ENCODE measurements at places on chromosomes 11 and 22.

- DNase-seq: peak; percentile 26
These were observed 100.0 kb upstream of the GRAMD1B start for GRCh38 chr11:123330071-123330470.

DNA sequence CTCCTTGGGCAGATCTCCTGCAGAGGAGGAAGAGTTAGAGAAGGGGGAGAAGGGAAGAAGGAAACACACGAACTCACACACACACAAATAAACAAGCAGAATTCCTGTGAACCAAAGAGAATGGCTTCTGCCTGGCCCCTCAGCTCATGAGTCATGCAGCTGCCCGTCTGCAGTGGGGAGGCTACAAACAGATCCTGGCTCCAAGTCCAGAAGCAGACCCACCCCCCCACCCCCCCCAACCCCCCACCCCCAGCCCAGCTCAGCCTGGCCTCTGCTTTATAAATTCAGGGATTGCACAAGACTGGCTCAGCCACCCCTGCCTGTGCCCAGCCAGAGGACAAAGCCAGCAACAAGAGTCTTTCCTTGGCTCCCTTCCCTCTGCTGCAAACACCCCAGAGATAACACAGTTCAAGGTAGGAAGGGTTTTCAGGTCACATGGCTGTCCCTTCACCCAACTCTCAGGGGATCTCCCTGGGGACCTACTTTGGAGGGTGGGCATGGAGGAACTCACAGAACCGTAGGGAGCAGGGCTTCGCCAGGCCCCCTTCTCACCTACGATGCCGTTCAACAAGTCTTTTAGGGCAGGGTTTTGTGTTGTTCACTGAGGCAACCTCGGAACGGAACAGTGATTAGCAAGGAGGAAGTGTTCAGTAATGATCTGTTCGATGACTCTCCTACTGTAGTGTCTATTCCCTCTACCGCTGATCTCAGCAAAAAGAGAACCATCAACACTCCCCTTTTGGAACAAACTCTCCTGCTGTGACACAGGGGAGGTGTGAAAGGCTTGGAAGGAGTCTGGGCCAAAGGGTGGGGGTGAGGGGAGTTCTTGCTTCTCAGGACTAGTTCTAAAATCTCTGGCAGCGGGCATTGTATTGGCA lies 35.5 kb downstream of the RPL27A start:
- DNase-seq: peak; percentile 78

DNA sequence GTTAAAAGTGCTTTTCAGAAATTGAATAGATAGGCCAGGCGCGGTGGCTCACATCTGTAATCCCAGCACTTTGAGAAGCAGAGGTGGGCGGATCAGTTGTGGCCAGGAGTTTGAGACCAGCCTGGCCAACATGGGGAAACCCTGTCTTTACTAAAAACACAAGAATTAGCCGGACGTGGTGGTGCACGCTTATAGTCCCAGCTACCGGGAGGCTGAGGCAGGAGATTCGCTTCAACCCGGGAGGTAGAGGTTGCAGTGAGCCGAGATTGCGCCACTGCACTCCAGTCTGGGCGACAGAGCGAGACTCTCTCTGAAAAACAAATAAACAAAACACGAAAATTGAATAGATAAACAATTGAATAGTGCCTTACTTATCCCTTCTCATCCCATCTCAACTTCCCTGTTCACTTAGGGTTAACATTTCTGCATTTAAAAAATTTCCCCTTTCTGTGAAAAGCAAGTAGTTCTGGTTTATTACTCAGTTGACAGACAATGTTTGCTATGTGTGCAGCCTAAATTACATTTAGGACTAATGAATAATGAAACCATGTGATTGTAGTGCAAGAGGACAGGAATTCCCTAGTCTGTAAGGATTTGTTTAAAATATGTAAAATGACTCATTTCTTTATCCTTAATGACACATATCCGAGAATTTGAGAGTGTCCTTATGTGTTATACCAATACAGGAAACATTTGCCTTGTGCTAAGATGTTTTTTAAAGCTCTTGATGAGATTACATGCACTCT lies 6.0 kb downstream of the RNF169 start:
- DNase-seq: peak; percentile 63

DNA sequence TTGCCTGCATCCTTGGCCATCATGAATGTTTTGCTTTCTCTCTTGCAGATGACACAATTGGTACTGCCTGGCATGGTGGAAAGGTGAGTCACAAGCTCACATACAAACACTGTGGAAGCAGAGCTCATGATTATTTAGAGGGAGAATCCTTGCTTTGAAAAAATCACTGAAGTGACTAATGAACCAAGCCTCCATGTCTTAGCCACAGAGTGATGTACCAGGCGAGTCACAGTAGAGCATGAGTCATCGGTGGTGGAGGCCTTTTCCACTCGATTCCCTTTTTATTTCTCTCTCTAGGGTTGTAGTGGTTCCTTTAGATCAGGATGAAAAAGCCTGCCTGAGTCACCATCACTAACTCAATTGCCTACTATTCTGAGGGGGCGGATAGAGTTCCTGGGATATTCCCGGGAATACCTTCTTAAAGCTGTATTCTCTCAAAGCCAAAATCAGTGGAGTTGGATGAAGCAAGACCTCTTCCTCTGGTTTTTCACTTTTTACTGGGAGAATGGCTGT lies 49.6 kb upstream of the ALKBH3 start:
- peak; percentile 97 for DNase-seq

DNA sequence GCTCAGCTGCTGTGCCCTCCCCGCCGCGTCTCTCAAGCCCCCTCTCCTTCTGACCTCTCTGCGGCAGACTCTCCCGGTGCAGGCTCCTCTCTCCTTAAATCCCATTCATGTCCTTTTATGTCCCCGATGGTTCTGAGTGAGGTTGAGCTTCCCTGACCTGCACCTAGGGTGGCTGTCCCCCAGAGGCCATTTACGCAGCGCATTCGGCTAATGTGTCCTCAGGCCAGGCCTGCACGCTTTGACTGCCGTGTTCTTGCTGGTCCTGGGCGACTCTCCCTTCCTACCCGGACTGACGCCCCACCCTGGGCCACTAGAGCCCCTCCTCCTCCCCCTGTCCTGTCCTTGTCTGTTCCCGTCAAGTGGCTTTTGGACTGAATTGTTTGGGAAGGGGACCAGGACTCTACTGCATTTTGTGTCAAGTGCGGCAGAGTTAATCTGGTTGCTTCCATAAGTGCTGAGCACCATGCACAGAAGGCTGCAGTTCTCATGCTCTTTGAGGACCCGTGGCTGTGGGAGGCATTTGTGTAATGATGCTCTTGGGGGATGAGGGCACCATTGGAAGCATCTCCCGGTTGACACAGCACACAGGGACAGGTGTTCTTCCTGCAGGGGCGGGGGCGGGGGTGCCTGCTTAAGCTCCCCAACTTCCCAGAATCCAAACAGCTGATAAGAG lies 37.1 kb downstream of the IGHMBP2 start:
- DNase-seq: no peak

DNA sequence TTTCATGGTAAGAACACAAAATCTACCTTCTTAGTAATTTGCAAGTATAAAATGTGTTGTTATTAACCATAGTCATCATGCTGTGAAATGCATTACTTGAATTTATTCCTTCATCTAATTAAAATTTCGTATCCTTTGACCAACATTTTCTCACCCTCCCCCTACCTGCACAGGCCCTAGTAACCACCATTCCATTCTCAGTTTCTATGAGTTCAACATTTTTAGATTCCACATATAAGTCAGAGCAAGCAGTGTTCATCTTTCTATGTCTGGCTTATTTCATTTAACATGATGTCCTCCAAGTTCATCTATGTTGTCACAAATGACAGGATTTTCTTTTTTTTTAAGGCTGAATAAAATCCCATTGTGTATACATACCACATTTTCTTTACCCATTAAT lies 43.5 kb upstream of the CCDC179 start:
- no peak for DNase-seq

DNA sequence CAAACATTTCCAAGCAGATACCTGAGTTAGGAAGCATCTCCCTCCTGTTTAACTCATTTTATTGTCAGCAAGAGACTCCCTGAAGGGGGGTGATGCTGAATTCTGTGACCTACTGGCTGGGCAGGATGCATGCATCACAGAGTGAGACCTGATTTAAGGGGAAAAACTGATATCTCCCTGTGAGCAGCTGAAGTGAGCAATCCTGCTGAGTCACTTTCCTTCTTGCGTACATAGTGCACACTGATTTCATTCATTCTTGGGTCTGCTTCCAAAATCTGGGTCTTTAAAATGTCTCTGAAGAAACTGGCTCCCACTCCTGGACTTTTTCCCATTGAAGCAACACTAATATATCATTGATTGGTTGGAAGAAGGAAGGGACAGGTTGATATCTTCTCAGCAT lies 23.3 kb downstream of the P4HA3 start:
- DNase-seq: peak; percentile 86

GRCh38 chr11:79375818-79376550 lies 64.8 kb downstream of the TENM4 start:
- peak; percentile 63 for DNase-seq

DNA sequence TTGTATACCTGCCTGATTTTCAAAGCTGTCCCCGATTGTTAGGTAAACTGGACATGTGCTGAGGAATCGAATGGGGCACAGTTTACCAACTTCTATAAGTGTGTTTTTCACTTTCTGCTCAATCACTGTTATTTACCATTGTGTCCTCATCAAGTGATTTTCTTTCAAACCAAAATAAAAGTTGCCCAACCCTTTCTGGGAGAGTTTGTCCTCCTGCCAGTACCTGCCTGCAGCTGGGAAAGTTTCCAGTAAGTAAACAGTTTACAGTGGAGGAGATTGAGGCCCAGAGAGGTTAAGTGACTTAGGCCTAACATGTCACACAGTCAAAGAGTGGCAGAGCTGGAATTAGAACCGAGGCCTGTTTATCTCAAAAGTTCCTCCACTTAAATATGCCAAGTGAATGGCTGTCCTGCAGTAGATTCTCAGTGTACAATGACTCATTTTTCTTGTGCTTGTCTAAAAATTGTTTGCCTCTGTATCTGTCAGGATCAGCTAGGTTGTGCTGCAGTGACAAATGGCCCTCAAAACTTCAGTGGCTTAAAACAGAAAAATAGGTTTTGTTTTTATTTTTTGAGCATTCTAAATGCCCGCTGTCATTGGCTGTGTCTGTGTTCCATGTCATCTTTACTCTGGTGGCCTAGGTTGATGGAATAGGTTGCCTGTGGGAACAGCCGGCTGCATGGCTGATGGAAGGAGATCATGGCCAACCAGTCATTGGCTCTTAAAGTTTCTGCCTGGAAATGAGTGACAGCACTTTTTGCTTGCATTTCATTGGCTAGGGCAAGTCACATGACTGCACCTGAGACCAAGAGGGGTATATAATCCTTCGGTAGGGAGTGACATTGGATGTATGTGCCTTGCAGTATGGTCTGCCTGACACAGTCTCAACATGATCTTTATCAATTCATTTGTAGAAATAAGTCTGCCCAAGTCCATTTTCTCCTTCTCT lies 61.8 kb upstream of the CRYBB3 start:
- peak; percentile 58 for DNase-seq

DNA sequence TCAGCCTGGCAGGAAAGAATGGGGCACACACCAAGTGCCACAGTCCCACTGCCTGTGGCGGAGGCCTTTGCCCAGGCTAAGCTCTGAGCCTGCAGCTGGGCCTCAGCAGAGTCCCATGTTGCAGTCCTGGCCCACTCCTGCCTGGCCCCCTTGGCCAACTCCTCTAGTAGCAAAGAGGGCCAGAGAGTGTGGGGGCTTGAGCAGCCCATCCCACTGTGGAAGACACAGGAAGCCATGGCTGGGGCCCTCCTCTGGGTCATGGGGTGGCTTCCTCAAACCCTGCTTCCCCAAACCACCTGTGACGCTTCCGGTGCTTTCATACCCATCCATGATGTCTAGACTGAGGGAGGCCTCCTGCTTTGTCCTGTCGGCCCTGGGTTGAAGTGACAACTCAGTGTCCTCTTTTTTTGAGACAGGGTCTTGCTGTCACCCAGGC lies 5.8 kb downstream of the RPS19BP1 start:
- DNase-seq: no peak

GRCh38 chr22:37764622-37765021 lies 43.1 kb upstream of the GCAT start:
- DNase-seq: no peak

DNA sequence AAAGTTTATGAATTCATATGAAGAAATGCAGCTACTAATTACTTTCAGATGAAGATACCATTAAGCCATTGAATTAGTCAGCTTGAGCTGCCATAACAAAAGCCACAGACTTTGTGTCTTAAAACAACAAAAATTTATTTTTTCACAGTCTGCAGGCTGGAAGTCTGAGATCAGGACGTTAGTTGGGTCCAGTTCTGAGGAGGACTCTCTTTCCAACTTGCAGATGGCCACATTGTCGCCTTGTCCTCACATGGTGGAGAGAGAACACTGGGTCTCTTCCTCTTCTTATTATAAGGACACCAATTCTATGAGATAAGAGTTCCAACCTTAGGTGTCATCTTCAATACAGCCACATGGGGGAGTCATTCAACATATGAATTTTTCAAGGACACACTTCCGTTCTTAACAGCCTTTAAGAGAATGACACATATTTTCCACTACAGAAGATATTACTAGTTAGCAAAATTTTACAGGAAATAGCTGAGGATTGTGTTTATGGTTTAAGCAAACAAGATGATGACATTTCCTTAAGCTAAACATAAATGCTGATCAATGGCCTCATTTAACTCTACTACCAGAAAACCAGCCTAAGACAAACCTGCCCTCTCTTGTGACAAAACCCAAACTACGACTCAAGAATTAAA lies 56.0 kb downstream of the DCUN1D5 start:
- peak; percentile 70 for DNase-seq

DNA sequence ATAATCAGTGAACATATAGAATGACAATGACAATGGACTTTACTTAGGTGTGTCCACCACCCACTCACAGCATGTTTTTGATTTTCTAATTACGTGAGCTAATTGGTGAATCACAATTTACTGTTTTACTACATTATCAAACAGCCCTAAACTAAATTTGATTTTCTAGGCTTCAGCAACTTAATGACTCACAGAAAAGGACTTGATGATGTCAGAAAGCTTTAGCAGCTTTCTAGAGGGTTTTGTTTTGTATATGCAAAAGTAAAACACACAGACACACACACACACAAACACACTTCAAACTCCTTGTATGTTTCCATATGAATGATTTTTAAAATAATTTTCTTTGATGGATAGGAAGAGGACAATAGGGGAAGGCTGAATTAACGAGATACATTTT lies 878.6 kb upstream of the CCDC90B start:
- no peak for DNase-seq

GRCh38 chr11:117603932-117604331 lies 193.1 kb downstream of the DSCAML1 start:
- no peak for DNase-seq

Data from MCF 10A (cell line).